Jurkat, Clone E6-1 (cell line): ENCODE measurements at places on chromosomes 13 and 19.

- DNase-seq: no peak
These were observed 55.4 kb downstream of the KDM4B start for GRCh38 chr19:5024282-5024681.

DNA sequence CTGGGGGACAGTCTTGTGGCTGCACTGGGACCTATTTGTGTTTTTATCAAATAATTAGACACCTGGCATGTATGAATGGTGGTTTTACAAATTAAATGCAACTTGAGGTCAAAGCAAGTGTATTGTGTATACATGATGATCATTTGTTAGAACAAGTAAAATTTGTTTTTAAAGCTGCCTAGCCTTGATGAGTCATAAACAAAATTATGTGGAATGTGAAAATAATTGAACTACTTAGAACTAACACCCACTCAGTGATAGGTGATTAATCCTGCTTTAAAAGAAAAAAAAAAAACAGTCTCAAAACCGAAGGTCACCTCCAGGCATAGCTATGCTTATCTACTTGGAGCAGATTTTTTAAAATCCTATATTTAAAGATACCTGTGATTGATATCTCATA lies 770.3 kb upstream of the SLITRK5 start:
- no peak for DNase-seq

DNA sequence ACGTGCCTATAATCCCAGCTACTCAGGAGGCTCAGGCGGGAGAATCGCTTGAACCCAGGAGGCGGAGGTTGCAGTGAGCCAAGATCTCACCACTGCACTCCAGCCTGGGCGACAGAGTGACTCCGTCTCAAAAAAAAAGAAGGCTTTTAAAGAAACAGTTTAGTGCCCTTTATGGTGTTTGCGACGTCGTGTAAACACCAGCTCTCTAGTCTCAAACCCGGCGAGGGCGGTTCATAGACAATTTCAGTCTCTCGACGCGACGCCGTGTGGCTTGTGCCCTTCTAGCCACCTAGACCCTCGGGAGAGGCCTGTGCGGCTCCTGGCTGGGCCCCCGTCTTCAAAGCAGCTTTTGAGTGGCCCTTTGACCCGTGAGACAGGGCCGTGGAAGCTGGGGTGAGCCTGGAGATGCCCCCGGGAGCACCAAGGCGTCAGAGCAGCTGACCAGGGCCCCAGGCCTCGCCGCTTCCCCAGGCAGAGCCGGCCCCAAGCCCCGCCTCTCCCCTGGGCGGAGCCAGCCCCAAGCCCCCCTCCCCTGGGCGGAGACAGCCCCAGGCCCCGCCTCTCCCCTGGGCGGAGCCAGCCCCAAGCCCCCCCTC lies 5.0 kb upstream of the MADCAM1 start:
- DNase-seq: no peak

DNA sequence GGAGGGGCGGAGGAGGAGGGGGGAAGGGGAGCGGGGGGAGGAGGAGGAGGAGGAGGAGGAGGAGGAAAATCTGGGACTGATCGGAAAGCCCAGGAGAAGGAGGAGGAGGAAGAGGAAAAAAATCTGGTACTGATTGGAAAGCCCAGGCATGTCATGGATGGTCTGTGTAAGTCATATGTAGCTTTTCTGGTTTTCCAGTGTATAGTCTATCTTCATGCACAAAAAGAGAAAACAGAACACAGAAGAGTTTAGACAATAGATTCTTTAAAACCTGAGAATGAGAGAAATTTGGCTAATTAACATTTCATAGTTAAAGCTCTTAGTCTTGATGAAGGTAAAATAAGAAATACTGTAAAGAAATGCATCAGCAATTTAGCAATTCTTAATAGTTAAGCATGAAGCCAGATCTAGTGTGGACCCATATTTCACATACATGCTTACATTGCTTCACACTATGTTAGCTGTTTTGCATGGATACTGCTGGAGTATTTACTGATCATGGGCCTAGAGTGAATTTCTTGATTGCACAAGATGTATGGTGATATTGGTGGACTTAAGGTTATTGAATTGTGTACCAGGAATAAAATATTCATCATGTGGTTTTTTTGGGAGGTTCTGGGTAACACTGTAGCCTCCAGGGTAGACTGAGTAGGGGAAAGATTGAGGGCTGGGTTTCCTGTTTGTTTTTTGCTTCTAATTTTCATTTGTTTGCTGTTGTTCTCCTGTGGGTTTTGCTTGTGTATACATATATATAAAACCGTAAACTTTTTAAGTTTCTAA lies 41.4 kb downstream of the SUCLA2 start:
- no peak for DNase-seq

- DNase-seq: no peak
These were observed 11.9 kb downstream of the PEAK3 start for GRCh38 chr19:2270157-2270422.

DNA sequence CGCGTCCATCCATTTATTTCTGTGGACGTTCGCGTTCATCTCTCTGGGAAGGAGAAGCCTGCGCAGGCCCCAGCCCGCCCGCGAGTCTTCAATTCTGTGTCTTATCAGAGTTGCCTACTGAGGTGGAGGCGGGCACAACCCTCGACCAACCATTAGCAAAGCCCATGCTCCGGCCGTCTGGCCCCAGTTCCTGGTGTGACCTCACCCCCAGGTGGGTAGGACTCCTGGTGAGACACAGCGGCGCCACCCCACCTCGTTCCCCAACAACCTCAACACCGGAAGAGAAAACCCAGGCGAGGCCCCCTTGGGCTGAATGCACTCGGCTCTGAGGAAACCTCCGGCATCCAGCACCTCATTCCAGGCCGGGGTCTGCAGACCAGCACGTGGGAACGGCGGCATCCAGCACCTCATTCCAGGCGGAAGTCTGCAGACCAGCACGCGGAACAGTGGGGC lies 14.7 kb downstream of the ZNF787 start:
- no peak for DNase-seq

GRCh38 chr13:40923867-40924266 lies 95.2 kb downstream of the ELF1 start:
- DNase-seq: no peak

- peak; percentile 49 for DNase-seq
These were observed at the start of gene KIRREL2 for GRCh38 chr19:35856546-35857149. Gene KIRREL2 (plus strand): TSS chr19:35856911. CDS start chr19:35857120, 209 bp downstream.

DNA sequence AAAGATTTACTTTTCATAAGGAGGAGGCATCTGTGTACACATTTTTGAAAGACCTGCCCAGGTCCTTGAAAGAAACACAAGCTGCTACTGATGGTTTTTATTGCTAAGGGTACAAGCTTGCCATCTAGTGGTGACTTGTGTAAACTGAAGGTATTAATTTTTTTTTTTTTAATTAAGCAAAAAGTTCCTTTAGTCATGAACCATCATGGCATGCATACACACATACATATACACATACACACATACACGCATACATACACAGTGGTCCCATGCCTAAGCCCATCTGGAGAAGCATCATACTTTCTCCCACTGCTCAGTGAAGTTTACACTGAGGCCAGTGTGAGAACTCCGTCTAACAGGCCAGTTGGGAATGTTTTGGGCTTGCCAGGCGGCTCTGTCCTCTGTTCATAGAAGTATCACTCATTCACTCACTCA lies 312.5 kb downstream of the DCLK1 start:
- peak; percentile 26 for DNase-seq

- no peak for DNase-seq
These were observed 14.6 kb downstream of the GJB2 start for GRCh38 chr13:20178156-20178555.

DNA sequence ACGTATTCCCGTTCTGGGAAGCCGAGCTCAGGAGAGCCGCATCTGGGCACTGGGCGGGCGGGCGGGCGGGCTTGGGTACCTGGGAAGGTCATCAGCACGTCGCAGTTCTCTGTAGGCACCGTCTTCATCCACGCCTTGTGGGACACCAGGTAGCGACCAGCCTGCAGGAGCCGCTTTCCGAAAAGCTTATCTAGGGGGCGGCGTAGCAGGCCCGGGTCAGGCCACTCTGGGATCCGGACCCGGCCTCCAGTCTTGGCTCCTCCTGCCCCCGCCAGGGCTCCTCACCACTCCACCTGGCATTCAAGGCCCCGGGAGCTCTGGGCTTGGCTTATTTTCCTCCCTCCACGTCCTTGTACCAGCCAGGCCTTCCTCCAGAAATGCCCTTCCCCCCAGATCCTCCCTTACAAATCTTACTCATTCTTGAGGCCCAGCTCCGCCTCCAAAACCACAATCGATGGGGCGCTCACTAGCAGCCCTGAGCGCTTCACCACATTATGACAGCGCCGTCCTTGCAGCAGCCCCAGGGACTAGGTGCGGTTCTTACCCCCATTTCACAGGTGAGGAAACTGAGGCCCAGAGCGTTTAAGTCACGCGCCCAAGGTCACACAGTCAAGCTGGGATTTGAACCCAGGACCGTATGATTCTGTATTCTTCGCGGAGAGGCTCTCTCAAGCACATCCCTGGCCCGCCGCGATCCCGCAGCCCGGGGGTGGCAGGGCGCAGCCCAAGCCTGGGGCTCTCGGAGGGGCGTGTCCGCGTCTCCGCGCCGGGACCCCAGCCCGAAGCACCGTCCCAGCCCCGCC lies 843 bp downstream of the ANO8 start:
- peak; percentile 87 for DNase-seq

DNA sequence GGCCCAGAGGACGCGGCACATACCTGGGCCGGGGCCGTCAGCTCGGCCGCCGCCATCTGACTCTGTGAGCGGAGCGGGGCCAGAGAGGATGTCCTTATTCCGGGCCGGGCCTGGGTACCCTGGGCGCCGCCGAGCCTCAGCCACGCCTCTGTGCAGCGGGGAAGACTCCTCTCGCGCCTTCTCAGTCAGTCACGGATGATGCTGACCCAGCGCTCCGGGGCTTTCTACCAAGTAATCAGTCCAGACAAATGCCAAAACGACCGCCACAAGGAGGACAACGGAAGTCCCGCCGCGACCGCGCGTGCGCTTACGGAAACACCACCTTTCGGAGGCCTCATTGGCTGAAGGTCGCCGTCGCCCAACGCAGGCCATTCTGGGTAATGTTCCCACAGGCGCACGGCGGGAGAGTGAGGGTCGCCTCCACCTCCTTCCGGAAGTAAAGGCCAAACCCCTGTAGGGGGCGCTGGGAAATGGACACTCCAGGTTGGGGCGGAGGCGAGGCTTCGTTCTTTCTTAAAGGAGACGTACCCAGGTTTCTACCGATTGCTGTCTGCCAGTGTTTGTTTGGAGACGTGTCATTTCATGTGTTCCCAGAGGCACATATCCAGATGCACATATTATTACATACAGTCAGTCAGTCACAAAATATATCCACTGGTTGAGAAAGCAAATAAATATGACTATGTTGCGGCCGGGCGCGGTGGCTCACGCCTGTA lies at the start of gene ZNF256:
Gene ZNF256, minus strand, starts transcription at position 288 of the 716 bp plus-strand sequence. Its CDS starts 232 bp downstream, at position 56.
- DNase-seq: peak; percentile 95

DNA sequence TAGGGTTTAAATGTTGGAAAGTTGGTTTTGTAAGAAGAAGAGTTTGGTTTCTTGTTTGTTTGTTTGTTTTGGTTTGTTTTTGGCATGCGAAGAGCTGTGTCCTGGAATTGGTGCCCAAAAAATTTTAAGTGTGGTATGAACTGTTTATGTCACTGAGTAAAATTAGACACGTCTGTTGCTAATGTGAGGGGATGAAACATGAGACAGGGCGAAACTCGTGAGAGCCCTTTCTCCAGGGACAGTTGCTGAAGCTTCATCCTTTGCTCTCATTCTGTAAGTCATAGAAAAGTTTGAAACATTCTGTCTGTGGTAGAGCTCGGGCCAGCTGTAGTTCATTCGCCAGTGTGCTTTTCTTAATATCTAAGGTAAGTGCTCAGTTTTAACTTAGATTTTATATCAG lies at the start of gene SGCG:
Gene SGCG, plus strand, starts transcription at position 269 of the 400 bp plus-strand sequence. CDS start 22,716 bp downstream, outside the sequence.
- no peak for DNase-seq

GRCh38 chr13:50685491-50685890 lies 158.0 kb downstream of the DLEU7 start:
- DNase-seq: peak; percentile 50

DNA sequence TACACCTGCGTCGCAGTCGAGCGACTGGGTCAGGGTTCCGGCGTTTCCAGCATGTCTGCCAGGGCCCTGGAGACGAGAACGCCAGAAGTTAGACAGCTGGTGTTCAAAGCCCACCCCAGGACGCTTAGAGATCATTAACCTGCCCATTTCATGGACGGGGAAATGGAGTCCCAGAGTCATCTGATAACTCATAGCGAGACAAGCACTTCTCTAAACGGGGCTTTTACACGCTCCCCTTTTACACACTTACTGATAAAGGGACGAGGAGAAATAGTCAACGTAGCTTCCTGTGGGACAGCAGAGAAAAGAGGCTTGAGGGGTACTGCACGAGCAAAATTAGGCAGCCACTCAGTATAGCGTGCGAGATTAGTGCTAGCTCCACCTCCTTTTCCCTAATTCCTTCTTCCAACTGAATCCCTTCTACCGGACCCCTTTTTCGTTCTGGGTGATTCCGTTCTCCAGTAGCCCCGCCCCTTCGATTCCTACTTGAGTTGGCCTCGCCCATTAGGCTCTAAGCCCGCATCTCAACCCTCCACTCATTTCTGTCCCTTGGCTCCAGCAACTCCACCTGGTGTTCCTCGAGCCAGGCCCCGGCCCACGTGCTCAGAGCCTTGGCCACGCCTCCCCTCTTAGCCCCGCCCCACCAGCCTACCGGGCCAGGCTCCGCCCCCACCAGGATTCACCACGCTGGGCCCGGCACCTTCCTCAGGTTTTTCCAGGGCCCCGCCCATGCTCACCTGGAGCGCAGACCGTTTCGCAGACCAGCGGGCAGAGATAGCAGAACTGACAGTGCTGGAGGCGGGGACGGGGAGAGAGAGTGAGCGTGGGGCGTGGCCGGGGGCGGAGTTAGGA lies 3.7 kb downstream of the HRC start:
- no peak for DNase-seq

DNA sequence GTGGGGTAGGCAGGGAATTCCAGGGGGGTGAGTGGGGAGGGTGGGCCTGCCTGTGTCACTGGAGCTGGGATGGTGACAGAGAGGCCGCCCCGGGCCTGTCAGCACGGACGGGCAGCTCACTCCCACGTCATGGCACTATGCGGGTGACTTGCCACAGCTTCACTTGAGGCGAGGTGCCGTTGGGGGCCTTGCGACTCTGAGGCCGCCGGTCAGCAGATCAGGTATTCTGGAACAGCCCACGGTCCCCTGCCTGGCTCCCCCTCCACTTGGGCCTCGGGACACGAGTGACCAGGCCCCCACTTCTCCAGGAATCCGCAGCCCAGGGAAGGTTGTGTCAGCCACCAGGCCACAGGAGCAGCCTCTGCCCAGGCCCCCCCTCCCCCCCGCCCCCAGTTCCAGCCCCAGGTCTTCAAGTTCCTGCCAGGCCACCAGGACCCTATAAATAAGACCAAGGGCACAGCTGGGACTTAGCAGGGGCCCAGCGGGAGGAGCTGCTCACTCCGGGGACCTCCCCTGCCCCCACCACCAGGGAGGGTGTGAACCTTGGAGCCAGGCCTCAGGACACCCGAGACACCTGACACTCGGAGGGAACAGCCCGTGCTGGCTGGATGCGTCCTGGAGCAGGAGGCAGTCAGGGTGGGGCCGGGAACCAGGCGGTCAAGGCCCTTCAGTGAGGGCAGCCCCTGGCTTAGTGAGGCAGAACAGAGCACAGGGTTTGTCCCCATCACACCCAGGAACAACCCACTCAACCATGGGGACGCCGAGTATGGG lies 2.7 kb upstream of the MIDN start:
- DNase-seq: no peak
